Stimulated activated CD8-positive, alpha-beta memory T cell treated with anti-CD3 and anti-CD28 coated beads, Interleukin-7, amount 100 ng/mL, for 4 hours (primary cell): ENCODE measurements at places on chromosomes 7 and 10.

DNA sequence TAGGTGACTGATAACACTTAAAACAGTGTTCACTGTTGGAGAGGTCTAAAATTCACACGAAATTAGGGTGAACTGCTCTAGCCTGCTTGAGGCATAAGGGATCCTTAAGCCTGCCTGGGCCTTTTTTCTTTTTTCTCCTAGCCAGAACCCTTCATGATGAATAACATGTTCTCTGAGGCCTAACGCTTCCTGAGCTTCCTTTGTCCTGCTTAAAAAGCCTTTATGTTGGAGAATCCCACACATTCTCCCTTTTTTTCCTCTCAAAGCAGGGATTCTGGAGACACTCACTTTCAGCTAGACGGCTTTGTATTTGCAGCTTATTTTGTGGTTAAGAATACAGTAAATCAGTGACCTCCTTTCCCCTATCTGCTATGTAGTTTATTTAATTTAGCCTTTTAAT is 354.7 kb upstream of the PHF14 start:
- no peak for DNase-seq

DNA sequence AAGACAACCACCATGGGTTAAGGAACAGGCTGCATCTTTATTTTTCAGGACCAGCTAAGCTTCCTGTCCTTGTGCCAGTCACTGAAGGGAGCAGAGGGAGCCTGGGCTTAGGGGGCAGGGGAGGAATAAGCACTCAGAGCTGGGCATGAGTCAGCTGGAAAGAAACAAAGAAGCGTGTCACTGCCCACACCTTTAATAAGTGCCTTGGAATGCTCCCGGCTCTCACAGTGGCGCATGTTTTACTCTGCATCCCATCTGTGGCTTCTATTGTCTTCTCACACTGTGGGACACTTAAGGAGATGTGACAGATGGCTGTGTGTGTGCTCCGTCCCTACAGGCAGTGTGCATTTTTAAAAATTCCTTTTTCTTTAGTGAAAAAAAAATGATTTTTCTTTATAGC is 71.7 kb downstream of the MTURN start:
- no peak for DNase-seq

- no peak for DNase-seq
Measured at GRCh38 chr10:112970021-112970420, 20.0 kb downstream of the TCF7L2 start.

- peak; percentile 53 for DNase-seq
Measured at GRCh38 chr10:6083523-6084475, 5.0 kb upstream of the RBM17 start.

- DNase-seq, result no peak
Measured at GRCh38 chr7:29924684-29925083, 64.9 kb downstream of the SCRN1 start.

GRCh38 chr10:87101996-87102395 is 7.0 kb downstream of the SHLD2 start:
- DNase-seq, result no peak

DNA sequence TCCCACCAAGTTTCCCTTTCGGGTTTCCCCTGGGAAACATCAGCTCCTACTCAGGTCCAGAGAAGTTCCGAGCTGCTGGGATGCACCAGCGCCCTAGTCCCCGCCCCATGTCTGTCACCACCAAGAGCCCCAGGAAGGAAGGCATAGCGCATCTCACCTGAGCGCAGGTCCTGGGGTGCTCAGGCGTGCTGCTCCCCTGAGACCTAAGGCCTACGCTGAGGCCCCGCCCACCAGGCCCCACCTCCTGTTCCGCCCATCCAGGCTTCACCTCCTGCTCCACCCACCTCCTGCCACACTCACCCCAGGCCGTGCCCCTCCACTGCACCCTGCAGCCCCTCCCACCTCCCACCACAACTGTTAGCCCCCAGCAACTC is 1.2 kb upstream of the TFR2 start:
- no peak for DNase-seq

DNA sequence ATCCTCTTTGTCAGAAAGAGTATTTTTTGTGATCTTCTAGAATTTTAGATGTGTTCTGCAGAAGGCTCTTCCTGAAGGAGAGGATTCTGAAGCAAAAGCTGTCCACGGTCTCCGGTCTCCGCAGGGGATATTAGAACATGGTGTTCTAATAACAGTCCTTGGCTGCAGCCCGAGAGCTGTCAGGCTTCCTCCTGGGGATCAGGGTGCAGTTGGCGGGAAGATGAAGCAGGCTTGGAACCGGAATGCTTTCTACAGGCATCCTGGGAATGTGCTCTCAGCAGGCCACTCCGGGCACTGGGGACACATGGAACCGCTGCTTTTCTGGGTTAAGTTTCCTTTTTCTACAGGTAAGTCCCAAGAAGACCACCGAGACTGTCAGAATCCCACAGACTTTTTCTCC is 118.6 kb upstream of the PARD3 start:
- DNase-seq, result no peak

DNA sequence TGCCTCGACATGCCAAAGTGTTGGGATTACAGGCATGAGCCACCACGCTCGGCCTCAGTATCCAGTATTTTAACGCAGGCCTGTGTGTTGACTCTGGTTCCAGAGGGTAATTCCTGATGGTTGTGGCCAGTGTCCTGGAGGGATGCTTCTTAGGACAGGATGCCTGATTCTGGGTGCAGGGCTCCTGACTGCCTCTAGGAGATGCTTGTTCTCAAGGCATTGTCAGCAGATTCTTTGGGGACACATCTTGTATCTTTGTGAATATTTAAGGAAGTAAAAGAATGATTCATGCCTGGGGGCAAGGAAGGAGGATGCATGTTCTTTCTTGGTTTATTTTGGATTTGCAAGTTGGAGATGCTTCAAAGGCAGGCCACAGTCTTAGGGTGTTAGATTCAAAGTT is 2.2 kb downstream of the ZDHHC4 start:
- DNase-seq, result no peak

- DNase-seq, result no peak
Measured at GRCh38 chr7:35258868-35259522, 5.1 kb upstream of the TBX20 start.

- DNase-seq, result no peak
Measured at GRCh38 chr10:30686708-30687107, 57.2 kb upstream of the LYZL2 start.

GRCh38 chr7:117152213-117153007 is 170.4 kb downstream of the WNT2 start:
- DNase-seq, result no peak

DNA sequence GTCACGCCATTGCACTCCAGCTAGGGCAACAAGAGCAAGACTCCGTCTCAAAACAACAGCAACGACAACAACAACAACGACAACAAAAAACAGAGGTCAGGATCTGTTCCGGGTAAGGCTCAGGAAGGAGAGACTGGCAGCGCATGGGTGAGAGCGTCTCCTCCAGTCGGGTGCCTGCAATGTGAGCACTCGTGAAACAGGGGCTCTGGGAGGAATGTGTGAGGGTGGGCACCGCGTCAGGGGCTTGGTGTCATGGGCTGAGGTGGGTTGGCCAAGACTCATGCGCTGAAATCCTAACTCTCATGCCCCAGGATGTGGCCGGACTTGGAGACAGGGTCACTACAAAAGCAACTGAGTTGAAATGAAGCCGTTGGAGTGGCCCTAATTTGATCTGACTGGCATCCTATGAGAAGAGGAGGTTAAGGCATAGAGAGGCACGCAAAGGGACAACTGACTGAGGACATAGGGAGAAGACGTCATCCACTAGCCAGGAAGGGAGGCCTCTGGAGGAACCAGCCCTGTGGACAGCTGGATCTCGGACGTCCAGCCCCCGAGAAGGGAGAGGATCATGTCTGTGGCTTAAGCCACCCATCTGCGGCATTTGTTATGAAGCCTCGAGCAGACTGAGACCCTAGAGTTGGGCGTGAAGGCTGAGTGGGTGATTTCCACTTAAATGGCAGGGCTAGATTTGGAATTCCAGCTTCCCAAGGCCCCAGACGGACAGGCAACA is 241.5 kb upstream of the PITRM1 start:
- no peak for DNase-seq

GRCh38 chr7:142496545-142496991 is 238.7 kb upstream of the PRSS58 start:
- DNase-seq, result no peak

DNA sequence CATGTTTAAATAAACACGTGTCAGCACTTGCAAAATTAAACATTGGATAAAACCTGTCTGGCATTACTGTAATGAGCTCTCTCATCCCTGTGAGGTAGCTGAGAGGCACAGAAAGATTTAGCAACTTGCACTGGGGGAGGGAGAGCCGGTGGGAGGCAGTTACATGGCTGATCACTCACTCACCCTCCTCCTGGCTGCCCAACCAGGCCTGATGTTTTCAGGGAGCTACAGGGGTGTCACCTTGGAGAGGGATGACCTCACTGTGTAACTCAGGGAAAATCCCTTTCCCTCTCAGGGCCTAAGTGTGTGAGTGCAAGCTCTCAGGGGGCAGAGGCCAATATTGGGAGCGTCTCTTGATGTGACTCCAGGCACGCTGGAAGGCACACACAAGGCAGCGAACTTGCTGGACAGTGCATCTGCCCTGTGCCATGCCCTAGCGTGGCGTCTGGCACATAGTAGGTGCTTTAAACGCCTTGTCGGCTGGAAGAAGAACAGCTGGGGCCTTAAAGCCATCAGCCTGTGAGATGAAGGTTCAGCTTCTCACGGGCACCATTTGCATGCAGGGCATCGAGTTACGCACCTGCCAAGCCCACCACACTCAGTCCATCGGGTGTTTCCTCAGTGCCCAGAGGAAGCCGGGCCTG is 51.1 kb downstream of the ELFN1 start:
- DNase-seq, result no peak

GRCh38 chr7:103576641-103577040 is 130.6 kb upstream of the SLC26A5 start:
- DNase-seq, result no peak

GRCh38 chr7:158587162-158588084 is at the start of gene PTPRN2:
TSS of gene PTPRN2 (minus strand) at chr7:158587823.
- peak; percentile 10 for DNase-seq

DNA sequence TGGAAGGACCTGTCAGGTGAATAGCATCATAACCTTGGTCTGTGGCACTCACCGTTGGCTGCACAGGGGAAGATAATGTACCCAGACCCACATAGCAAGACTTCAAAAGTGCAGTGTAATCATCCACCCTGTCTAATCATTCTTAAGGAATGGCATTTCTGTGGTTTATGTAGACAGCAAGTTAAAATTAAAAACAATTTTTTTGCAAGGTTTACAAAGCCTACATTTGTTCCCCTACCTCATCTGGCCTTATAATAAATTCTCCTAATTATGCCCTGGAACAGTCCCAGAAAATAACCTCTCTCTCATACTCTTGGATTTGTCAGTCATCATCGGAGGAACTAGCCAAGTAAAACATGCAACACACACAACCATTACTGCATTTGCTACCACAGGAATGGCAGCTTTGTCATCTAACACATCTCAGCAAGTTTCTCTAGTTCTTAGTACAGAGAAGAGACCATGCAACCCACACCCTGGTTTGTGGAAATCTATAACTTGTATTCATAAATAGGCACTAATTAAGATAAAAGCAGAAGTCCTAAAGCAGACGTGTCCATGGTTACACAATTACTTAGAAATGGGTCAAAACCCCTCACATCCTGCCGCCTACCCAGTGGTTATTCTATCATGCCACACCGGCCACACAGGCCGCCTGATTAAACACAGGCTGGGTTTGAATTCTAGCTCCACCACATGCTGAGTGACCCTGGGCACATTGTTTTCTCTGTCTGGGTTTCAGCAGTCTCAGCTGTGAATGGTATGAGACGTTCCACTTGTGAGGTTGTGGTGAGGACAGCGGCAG is 19.1 kb downstream of the ABLIM1 start:
- no peak for DNase-seq

DNA sequence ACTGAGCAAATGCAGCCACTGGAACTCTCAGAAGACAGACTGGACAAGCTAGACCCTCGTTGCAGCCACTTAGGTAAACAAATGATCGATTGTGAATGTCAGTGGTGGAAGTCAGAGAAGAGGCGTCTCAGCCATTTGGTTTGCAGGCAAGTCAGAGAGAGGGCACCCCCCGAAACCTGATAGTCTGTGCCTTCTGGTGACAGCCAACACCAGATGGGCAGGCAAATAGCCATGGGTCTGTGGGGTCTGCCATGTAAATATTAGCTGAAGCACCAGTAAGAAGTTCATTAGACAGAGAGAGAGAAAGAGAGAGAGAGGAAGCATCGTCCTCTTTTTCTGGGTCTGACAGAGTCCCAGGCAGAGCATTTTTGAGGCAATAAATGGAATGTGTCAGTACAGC is 5.4 kb downstream of the PPP1R17 start:
- no peak for DNase-seq

- no peak for DNase-seq
Measured at GRCh38 chr10:46524472-46525176, 31.8 kb downstream of the GPRIN2 start.

DNA sequence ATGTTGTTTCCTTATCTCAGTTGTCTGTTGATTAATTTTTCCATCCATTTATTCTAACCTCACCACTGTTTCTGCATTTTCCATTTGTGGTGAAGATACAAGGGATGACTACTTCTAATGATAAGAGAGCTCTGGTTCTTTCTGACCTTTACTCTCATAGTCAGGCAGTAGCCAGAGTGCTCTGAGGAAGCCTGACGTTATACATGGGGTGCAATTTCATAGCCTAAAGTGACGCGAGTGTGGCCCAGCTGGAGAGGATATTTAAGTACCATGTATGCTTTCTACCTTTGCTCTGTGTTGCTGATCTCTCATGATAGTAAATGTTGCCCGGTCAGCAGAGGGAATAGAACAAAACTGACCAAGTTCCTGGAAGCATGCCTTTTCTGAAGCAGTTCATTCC is 33.9 kb upstream of the CYCS start:
- no peak for DNase-seq

DNA sequence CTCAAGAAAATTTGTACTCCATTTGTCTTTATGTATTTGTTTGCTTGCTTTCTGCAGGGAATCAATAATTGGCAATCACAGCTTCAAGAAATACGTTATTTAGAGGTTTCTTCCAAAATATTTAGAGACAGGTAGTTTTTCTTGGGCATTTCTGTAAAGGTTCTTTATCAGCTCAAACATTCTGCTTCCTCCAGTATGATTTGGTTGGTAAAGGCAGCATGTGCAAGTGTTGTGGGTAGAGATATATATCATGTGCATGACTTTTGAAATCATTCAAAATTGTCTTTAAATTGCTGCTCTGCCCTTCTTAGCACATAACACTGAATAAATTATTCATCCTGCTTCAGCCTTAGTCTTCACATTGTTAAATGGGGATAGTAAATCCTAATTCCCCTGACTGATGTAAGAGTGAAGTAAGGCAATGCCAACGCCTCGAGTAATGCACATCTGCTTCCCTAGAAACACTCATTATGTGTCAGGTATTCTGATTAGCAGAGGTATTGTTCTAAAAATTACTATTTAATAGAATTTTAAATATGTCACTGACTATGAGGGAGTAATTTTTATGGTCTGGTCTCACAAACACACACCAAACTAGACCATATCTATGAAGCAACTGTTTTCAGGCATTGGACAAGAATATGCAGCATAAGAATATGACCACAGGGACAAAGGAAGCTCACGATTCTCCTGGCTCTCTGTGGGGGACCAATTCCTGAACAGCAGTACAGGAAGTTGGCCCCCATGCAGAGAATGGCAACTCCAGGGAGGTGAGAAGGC is 77.3 kb upstream of the AKR1E2 start:
- no peak for DNase-seq
